ENCODE measurements at places on chromosomes 16 and 17. TPM values are rescaled to one million over a fixed set of nuclear protein-coding genes. Genes with fewer than 3 reads are reported as not detected.

DNA sequence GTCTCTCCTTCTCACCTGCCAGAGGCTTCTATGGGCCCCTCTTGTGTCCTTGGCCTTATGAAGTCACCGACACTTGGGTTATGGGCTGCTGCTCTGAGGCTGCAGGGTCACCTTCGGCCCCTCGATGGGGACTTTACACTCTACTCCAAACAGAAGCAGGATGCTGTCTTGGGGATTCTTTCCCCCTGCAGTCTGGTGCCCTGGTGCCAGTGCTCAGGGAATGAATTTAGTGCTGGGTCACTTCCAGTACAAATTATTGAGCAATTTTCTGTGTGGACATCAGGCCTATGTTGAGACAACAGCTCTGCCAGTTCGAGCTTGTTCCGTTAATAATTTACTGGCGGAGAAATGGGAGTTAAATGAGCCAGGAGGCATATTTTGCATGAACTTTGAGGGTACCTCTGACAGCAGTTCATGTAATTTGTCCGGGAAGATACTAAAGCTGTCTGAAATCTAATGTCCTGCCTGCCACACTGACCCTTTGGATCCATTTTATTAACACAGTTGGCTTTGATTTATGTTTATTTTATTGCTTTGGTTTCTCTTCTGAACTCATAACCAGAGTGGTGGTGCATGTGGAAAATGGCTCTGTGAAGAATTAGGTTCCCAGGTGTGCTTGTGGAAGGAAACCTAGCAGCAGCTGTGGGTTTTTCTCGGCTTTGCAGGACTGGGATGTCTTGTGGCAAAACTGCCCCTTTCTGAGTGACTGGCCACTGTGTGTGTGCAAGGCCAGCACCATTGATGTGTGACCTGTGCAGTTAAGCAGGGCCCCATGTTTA is 34.1 kb upstream of the DHX8 start:
- no peak for DNase-seq

- DNase-seq = no peak
These were observed 117.3 kb downstream of the IRX5 start for GRCh38 chr16:55047903-55048497.

DNA sequence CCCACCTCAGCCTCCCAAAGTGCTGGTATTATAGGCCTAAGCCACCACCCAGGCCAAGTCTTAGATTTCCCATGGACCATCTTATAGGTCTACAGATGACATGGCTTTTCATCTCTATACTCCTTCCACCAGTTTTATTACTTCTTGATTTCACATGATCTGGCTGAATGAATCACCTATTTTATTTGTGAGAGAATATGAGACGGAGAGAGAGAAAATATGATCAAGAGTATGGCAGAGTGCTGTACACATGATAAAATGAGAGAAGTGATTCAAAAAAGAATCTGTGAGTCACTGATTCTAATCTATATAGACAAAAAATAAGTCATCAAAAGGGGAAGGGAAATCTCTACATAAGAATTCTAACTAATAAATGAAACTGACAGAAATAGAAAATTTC is 13.7 kb downstream of the ACSM1 start:
- no peak for DNase-seq

GRCh38 chr17:72407336-72407909 is 286.6 kb downstream of the SOX9 start:
- DNase-seq = peak; percentile 68

DNA sequence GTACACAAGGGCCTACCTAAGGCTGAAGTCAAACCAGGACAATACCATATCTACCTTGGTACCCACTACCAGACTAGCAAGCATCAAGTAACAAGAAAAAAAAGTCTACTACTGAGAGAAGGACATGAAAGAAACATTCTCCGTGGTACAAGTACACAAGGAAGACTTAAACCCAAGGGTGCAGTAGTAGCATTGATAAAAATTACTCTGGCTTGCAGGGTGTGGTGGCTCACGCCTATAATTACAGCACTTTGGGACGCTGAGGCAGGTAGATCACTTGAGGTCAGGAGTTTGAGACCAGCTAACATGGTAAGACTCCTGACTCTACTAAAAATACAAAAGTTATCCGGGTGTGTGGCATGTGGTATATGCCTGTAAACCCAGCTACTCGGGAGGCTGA is 386.5 kb upstream of the PMFBP1 start:
- DNase-seq = no peak

GRCh38 chr17:27233059-27233458 is 60.9 kb upstream of the WSB1 start:
- DNase-seq = no peak

- no peak for DNase-seq
These were observed 33.8 kb upstream of the NF1 start for GRCh38 chr17:31060791-31061550.

DNA sequence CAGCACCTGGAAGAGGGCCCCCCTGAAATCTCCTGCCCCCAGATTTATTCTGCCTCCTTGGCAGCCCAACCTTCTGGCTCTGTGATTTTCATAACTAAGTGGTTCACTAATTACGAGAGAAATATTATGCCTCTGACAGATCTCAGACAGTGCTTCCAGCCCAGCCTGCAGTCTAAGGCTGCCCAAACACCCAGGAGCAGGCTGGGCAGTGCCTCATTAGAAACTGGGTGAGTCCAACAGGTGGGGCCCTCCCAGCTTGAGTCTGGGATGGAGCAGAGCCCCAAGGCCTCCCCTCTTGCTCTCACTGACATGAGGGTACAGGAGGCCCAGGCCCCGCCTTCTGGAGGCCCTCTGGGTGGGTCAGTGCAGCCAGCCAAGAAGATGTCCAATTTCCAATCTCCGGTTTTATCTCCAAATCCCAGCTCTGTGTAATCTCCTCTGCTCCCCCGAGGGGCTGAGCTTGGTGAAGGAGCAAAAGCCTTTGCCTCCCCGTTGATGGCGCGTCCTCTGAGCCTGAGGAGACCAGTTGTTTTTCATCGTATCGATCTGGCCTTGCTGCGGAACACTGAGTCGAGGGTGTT is 20.1 kb upstream of the ABCC3 start:
- no peak for DNase-seq

Gene SLC5A10
- not detected for total RNA-seq

Gene ARL5C
- not detected for total RNA-seq

Data from occipital lobe (tissue), 3 donors.